ENCODE measurements at places on chromosomes 1 and 21. TPM values are rescaled to one million over a fixed set of nuclear protein-coding genes. Genes with fewer than 3 reads are reported as not detected.

Gene PUM1
- 63.5 TPM for total RNA-seq

Gene SPRR5
- not detected for total RNA-seq

Gene FMO3
- 12.1 TPM for total RNA-seq

Gene TRAF5
- 5.2 TPM for total RNA-seq

Gene PDE4DIP
- 104 TPM for total RNA-seq

Gene TACSTD2
- 0.19 TPM for total RNA-seq

Gene RHCE
- 1.2 TPM for total RNA-seq

Gene NTPCR
- 15.1 TPM for total RNA-seq

Gene LCE1D
- total RNA-seq: not detected

Gene MIXL1
- total RNA-seq: not detected

Gene ITLN1
- not detected for total RNA-seq

Gene BNIPL
- 0.38 TPM for total RNA-seq

Gene F11R
- total RNA-seq: 24.7 TPM

Gene AKNAD1
- 0.38 TPM for total RNA-seq

Gene FCRL4
- total RNA-seq: not detected

Gene RPE65
- total RNA-seq: not detected

Gene EDARADD
- 0.19 TPM for total RNA-seq

Gene MR1
- total RNA-seq: 13.0 TPM

Gene FLG2
- total RNA-seq: not detected

Gene LBR
- 13.5 TPM for total RNA-seq

Gene KLF18
- total RNA-seq: not detected

Gene CLCNKA
- total RNA-seq: not detected

Gene OLFM3
- not detected for total RNA-seq

Gene TTC39A
- total RNA-seq: 0.85 TPM

Gene RHEX
- not detected for total RNA-seq

Gene S100A12
- total RNA-seq: not detected

Measured in regular cardiac myocyte (primary cell).